ENCODE measurements at places on chromosomes 3 and 15.
A peak's percentile ranks its signal among the peaks of the same experiment; 100 is the strongest.

DNA sequence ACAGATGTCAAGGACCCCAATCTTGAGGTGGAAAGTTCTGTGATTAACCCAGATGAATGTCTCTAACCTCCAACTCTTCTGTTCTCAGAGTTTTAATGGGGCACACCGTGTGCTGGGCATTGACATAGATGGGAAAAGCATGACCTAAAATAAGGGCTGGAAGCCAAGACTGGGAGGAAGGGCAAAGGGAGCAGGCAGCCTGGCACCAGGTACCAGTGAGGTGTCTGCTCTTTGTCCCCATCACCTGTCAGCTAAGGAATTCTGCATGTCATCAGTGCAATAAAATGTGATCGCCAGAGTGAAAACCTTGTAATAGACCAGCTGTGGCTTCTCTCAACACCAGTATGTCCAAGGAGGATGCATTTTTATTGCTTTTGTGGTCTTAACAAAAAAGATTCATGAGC is 143.5 kb upstream of the TPM1 start:
- peak; percentile 2 for ATAC-seq

- no peak for ATAC-seq
These were observed 41.8 kb downstream of the SERPINI1 start for GRCh38 chr3:167777356-167777755.

GRCh38 chr3:192494174-192494573 is 233.2 kb downstream of the FGF12 start:
- ATAC-seq = no peak

DNA sequence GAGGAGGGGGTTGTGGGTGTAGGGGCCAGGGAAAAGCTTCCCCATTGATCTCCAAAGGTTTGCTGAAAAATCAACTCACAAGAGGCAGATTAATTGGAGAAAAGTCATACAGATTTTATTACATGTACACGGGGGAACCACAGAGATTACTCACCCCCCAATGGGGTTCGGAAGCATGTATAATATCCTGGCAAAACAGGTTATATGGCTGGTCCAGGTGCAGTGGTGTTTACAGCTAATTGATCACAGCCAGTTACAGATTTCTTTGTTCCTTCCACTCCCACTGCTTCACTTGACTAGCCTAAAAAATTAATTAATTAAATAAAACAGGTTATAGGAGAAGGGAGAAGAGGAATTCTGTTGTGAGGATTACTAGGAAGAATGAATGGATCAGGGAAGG is 22.4 kb downstream of the PRKCI start:
- no peak for ATAC-seq

GRCh38 chr15:42427429-42428223 is 63.3 kb downstream of the ZNF106 start:
- ATAC-seq = peak; percentile 93

DNA sequence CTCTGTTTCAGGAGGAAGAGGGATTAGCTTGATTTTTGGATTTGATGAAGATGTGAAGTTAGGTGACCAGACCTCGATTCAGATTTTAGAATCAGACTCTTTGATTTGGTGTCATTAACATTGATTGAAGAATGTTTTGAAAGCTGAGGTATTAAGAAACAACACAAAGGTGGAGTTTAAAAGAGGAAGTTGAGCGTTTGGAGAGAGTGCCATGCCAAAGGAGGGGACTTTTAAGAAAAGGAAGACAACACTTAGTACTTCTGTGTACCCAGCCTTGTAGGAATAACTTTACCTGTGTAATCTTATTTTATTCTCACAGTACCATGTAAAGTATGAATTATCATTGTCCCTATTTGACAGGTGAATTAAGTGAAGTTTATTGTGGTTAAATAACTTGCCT is 34.4 kb downstream of the PPARG start:
- ATAC-seq = no peak

DNA sequence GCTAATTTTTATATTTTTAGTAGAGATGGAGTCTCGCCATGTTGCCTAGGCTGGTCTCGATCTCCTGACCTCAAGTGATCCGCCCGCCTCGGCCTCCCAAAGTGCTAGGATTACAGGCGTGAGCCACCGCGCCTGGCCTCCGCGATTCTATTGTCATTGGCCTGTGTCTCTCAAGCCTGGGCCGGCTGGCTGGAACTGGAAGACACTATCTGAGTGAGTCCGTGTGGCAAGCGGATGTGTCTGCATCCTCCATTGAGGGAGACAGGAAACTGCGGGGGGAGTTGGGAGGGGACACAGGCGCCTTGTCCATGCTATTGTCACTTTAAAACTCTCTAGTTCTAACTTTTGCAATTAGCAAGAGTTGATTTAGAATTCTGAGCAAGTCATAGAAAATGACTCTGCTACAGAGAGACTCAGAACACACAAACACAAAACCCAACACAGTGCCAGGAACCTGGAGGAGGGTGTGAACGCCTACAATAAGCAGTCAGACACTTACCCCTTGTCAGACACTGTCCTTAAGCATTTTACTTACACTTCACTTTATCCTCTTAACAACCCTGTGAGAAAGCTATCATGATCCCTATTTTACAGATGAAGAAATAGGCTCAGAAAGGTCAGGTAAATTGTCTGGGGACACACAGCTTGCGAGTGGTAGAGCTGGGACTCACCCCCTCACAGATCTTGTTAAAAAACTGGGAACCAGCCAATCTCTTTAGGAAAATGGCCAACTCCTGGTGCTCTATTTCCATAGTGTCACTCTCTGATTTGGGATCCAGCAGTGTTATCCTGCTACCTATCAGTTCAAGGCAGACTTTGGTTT is 38.7 kb downstream of the ANP32A start:
- no peak for ATAC-seq

- peak; percentile 25 for ATAC-seq
These were observed 67.9 kb downstream of the GADL1 start for GRCh38 chr3:30826531-30826942.

- ATAC-seq = no peak
These were observed 477.1 kb upstream of the KCNMB2 start for GRCh38 chr3:178059119-178059518.

GRCh38 chr3:125055331-125055912 is 375 bp downstream of the HEG1 start:
- peak; percentile 2 for ATAC-seq

GRCh38 chr3:101072300-101072699 is 79.1 kb upstream of the ABI3BP start:
- no peak for ATAC-seq

GRCh38 chr3:17050071-17050470 is 165.3 kb downstream of the PLCL2 start:
- ATAC-seq = no peak

DNA sequence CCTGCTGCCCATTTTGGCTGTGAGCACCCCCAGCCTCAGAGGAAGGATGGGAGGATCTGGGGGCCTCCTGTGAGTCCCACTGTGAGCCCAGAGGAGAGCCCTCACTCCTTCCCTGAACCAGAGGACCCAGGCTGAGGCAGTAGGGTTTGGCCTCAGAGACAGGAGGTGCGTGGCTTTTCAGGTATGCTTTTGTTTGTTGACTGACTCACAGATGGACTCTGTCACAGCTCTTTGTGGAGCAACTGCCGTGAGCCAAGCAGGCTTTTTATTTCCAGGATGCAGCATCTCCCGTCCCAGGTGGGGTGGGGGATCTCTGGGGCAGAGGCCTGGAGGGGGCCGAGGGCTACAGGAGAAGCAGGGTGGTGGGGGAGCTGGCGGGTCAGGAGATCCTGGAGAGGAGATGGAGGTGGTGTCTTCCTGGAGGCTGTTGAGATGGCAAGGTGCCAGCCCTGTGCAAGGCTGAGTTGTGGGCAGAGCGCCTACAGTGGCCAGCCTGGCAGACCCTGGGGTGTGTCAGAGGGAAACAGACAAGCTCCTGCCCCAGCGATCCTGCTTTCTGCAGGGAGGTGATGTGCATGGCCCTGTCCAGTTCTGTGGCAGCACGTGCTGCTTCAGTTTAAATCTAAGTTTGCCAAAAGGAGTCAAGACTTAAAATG is 24.0 kb downstream of the PLXNA1 start:
- ATAC-seq = no peak

DNA sequence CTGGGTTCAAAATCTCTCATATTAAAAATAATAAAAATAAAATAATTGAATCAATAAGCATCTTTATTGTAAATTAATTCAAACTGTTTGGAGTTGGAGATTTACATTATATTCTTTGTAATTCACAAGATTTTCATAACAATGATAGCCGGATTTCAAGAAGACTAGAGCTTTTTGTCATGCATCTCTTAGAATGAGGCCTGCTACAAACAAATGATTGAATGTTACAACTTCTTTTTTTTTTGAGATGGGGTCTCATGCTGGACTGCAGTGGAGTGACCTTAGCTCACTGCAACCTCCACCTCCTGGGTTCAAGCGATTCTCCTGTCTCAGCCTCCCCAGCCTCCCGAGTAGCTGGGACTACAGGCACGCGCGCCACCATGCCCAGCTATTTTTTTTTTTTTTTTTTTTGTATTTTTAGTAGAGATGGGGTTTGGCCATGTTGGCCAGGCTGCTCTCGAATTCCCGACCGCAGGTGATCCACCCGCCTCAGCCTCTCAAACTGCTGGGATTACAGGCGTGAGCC is 3.5 kb downstream of the SLTM start:
- no peak for ATAC-seq

DNA sequence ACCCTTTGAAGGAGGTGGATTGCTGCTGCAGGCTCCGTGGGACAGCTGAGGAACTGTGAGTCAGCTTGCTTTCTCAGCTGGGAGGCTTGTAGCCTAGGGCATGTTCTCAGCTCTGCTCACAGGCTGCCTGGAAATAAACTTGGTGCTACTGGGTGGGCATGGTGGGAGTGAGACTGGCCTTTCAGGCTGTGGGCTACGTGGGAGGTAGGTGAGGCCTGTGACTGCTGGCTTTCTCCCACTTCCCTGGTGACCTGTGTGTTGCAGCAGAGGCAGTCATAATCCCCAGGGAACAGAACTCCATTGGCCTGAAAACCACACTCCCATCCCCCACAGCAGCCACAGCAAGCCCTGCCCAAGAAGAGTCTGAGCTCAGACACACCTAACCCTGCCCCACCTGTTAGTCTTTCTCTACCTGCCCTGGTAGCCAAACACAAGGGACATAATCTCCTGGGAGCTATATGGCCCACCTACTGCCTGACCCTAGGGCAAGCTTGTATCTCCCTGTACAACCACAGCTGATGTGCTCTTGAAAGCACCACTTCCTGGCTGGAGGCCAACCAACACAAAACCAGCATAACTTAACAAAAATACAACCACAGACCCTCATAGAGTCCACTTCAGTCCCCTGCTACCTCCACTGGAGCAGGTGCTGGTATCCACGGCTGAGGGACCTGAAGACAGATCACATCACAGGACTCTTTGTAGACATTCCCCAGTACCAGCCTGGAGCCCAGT is 236.5 kb downstream of the SQOR start:
- ATAC-seq = no peak

DNA sequence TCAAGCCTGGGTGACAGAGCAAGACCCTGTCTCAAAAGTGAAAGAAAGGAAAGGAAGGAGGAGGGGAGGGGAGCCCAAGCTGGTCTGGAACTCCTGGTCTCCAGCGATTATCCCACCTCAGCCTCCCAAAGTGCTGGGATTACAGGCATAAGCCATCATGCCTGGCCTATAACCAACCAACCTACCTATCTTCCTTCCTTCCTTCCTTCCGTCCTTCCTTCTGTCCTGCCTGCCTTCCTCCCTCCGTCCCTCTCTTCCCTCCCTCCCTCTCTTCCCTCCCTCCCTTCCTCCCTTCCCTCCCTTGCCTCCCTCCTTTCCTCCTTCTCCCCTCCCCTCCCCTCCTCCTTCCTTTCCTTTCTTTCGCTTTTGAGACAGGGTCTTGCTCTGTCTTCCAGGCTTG is 56.7 kb upstream of the HACD2 start:
- ATAC-seq = no peak

DNA sequence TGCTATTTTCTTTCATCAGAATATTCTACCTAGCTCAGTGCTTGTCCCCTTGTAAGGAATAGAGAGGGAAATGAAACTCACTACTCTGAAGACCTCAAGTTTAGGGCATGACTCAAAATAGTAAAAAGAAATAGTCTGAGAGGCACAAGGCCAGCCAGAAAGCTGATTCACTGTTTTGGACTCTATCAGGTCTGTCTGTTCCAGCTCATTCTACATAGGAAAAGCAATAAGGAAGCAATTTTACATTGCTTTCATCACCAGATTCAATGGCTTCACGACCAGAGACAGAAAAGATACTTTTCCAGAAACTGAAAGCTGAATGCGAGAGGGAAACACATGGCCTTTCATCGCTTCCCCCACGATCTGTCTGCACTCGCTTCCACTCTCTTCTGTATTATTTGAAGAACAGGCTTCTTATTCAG is 276.0 kb downstream of the GBE1 start:
- peak; percentile 90 for ATAC-seq

DNA sequence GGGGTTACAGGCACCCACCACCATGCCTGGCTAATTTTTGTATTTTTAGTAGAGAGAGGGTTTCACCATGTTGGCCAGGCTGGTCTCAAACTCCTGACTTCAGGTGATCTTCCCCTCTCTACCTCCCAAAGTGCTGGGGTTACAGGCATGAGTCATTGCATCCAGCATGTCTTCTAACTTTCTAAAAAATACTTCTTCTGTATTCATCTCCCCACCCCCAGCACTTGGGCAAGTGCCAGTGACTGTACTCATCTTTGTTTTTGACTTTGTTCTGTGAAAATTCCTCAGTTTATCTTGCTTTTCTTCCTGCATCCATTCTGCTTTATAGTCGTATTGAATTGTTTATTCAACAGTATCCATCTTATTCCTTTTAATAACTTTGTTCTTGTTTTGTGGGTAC is 47.6 kb downstream of the ARIH1 start:
- ATAC-seq = no peak

DNA sequence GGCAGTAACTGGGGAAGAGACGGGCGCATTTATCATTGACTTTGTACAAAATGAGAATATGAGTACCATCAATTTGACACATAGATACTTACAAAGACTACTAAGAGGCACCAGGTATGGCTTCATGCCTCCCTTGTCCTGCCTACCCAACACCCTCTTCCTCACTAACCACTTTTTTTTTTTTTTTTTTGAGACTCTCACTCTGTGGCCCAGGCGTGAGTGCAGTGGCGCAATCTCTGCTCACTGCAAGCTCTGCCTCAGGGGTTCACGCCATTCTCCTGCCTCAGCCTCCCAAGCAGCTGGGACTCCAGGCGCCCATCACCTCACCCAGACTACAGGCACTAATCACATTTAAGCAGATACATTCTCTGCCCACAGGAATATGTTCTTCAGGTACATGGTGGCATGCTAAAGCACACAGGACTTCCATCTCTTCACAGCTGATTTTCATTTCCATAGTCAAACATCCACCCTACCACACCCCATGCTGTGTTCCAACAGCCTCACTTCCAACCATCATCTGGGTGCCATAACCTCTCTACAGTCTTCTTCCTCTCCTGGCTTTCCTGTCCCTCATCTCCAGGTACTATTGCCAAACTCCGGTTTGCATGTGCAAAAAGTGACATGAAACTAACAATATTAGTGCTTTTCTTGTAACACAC is 41.7 kb downstream of the RAB27A start:
- ATAC-seq = no peak

- ATAC-seq = no peak
These were observed 97.4 kb upstream of the KLF13 start for GRCh38 chr15:31228980-31229826.
